AG08396 (cell line): ENCODE measurements at places on chromosomes 12 and 14.

DNA sequence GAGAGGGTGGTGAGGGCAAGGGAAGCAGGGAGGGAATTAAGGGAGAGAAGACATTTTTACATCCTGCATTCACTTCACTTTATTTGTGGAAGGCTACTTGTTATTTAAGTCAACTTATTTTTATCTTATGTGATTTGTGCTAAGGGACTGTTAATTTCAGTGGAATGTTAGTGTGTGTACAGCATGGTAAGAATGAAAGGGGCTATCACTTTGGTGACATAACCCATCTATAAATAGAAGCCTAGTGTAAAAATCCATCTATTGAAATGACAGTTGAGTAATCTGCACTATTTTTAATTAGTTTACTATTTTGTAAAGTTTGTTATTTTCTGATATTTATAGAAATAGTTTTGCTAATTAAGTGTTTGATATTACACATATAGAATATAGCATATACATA lies 16.8 kb upstream of the CHPT1 start:
- DNase-seq = no peak

- no peak for DNase-seq
Observed at GRCh38 chr12:48237162-48237561, 34.1 kb upstream of the OR10AD1 start.

DNA sequence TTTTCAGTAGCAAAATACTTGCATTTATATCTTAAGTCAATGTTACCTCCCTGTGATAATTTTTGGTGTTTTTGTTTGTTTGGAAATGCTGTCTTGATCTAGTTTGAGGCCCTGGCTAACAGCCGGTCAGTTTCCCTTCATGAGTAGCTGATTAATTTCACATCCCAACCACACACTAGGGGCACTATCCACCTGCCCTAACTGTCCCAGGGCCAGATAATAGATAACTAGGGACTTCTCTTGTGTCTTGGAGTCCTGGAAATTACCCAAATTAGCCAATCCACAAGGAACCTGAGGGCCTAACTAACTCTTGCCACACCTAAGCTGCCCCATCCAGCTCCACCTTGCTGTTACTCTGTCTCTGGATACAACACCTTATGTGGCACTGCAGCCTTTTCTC lies 399.9 kb downstream of the FOXG1 start:
- no peak for DNase-seq

- DNase-seq = no peak
Observed at GRCh38 chr12:6463858-6464257, 6.6 kb downstream of the VAMP1 start.

DNA sequence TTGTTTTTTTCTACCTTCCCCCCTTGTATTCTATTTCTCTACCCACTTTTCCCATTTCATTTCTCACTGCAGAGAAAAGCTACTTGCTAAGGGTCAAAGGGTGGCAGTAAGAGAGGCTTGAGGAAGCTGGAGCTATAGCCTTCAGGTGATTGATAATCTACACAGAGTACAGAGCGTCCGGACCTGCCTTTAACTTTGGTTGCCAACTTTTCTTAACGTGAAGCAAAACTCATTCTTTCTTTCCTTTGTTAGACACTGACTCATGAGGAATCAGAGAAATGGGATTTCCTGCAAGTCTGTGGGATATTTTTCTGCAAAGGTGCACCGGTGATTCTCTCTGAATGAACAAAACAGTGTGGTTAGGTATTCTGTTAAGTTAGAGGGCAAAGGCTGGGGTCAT lies 133.3 kb downstream of the RMST start:
- DNase-seq = no peak

DNA sequence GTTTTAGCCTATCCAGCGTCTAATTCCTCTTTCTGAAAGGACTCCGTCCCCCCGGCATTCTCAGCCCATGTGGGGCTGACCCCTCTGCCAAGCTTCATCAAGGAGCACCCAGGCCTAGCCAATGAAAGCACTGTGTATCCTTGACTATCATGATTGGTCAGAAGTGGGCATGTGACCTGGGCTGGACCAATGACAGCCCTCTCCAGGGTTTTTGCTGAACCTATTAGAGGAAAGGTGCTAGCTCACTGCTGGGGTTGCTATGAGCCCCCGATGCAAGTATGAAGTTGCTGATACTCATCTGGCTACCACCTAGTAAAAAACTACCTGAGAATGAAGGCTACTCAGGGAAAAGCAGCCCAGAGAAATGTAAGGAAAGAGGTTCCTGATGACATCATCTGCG lies 68.1 kb downstream of the LRRC74A start:
- DNase-seq = no peak

GRCh38 chr12:111033281-111034082 lies 113.1 kb upstream of the MYL2 start:
- no peak for DNase-seq

DNA sequence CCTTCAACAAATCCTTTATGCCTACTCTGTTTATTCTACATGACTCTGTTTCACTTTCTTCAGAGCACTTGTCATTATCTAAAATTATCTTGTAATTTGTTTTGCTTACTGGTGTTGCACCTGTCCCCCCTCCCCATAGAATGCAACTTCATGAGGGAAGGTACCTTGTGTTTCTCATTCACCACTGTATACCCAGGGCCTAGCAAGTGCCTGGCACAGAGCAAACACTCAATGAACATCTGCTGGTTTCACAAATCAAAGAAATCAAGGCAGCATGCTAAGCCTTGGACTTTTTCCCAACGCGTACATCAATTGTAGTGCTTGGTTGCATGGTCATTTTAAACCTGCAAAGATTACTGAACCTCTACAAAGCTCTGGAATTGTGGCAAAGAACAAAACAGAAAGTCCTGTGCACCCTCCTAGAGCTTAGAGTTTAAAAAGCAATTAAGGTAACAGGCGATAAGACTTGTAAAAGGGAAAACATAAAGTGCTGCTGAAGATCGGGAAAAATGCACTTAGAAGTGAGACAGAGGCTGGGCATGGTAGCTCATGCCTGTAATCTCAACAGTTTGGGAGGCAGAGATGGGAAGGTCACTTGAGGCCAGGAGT lies 479.1 kb downstream of the MED13L start:
- no peak for DNase-seq

GRCh38 chr14:79379266-79379665 lies 832.0 kb downstream of the DIO2 start:
- no peak for DNase-seq

GRCh38 chr12:3236345-3237187 lies 159.4 kb downstream of the TSPAN9 start:
- peak; percentile 79 for DNase-seq

- DNase-seq = no peak
Observed at GRCh38 chr14:67480011-67480410, 8.5 kb downstream of the TMEM229B start.

DNA sequence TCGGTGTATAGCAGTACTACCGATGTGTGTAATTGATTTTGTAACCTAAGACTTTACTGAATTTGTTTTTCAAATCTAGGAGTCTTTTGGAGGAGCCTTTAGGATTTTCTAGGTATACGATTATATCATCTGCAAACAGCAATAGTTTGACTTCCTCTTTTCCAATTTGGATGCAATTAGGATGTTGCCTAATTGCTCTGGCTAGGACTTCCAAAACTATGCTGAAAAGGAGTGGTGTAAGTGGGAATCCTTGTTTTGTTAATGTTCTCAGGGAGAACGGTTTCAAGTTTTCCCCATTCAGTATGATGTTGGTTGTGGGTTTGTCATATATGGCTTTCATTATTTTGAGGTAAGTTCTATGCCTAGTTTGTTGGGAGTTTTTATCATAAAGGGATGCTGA lies 171.6 kb upstream of the PDE3A start:
- DNase-seq = no peak

- DNase-seq = no peak
Observed at GRCh38 chr12:52573743-52574142, at the start of gene KRT74. Gene KRT74 (minus strand): TSS chr12:52573843. CDS start chr12:52573777, 66 bp downstream.

DNA sequence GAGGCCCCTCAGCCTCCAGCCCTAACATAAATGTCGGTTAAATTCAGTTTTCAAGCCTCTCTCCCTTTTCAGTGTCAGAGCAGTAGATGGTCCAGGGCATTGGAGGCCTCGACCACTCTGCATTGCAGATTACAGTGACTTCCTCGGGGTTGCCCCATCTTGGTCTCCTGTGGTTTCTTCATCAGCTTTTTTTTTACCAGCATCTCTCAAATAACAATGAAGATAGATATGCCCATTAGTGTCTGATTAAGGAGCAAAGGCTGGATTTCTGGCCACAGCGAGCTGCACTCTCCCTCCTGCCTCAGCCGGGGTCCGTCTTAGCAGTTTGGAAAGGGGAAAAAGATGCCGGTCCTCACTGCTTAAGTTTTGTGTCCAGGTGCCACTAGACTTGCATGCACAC lies 49.7 kb downstream of the C14orf132 start:
- no peak for DNase-seq

DNA sequence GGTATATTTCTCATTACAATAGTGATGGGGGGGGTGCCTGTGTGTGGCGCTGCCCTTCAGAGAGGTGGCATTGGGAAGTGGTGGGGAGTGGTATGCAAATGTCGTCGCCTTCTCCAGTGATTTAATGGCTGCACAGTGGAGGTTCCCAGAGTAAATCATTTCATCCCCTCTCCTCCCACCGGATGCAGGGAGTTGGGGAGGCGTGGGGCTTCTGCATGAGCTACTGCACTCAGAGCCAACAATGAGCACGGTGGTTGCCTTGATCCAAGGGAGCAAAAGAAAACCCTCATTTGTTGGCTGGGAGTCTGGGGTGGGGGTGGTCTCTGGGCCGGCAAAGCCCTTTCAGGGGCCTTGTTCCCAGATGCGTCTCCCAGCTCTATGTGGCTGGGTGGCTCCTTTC lies 124.3 kb downstream of the AACS start:
- no peak for DNase-seq
